GM10248 (cell line): ENCODE measurements at places on chromosomes 2 and 18.
A peak's percentile ranks its signal among the peaks of the same experiment; 100 is the strongest.

GRCh38 chr2:203975912-203976311, 39.3 kb downstream of the ICOS start:
- no peak for DNase-seq

- no peak for DNase-seq
Observed at GRCh38 chr2:71555798-71556454, 102.6 kb downstream of the DYSF start.

GRCh38 chr18:9711361-9712129, 3.4 kb downstream of the RAB31 start:
- DNase-seq, result peak; percentile 79

DNA sequence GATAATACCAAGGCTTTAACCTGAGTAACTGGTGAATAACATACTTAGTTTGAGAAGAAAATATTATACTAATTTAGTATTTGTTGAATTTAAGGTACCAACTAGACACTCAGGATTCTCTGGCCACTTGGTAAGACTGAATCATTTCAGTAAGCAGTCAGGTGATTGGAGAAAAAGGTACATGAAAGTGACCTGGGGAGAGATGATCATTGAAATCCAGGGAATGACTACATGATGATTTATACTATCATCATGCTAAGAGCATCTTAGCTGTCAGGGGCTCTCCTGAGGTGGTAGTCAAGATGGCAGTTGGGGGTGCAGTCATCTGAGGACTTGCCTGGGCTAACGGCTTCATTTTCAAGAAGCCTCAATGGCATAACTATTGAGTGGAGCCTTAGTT, 571.2 kb upstream of the ACVR2A start:
- no peak for DNase-seq

DNA sequence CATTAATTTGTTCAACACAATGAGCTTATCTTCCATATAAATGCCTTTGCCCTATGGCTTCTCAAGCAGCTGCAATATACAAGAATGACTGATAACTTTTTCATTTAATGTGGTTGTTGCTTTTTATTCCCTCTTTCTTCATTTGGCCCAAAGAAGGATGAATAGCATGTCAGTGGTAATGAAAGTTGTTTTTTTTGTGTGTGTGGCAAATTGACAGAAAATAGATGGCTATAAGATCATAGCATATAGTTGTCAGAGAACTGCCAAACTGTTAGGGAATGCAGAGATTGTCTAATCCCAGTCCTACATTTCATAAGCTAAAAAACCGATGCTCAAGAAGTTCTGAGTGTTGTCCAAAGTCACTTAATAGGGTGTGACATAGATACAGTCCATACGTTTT, 244.3 kb downstream of the ACTR3 start:
- DNase-seq, result no peak
